ENCODE measurements at places on chromosomes 13 and 19.
A peak's percentile ranks its signal among the peaks of the same experiment; 100 is the strongest.

- DNase-seq: peak; percentile 33
Observed at GRCh38 chr19:35755550-35756376, 1.1 kb downstream of the HSPB6 start.

GRCh38 chr19:42233106-42233505 lies 9.3 kb downstream of the GSK3A start:
- no peak for DNase-seq

GRCh38 chr13:71768881-71769280 lies 98.1 kb downstream of the DACH1 start:
- no peak for DNase-seq

DNA sequence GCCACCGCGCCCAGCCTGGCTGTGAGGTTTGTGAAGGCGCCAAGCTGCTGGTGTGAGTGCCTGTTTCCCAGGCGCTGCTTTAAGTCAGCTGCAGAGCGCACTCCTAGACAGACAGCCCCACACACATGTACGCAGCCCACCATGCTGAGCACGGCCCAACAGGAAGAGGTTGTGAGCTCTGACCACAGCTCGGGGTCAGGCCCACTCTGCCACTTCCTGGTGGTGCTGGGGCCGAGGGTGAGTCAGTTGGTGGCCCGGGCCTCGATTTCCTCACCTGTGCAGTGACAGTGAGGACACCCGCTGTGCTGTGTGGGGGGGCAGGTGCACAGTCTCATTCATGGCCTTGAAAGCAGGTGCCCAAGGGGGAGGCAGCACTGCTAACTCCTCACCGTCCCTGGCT lies 106.7 kb downstream of the KDM4B start:
- DNase-seq: no peak

- DNase-seq: peak; percentile 66
Observed at GRCh38 chr13:37884674-37885073, 15.1 kb upstream of the TRPC4 start.

DNA sequence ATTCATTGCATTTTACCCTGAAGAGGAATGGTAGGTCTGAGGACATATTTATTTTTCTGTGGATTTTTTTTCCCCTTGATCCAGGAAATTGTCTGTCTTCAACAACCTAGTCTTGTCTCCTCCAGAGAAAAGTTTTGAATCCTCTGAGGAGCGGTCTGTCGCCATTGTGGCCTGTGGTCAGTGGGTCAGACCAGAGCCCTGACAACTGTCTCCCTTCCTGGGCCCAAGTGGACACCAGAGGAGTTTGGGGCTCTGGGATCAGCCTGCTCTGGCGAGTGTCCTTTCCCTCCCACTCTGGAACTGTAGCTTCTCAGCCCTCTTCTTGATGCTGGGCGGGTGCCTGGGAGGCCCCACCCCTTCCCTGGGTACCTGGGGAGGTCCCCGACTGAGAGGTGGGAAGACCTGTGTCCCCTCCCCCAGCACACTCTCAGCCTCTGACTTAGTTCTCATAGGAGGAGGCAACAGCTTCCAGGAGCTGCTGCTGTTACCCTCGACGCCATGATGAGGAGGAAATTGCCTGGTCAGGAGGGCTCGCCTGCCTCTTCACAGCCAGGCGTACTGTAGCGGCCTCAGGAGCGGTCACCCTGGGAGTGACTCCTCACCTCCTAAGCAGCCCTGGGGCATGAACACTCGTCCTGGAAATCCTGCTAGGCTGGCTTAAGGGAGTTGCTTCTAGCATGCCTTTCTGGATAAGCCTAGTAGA lies 110.3 kb downstream of the GGACT start:
- no peak for DNase-seq

- no peak for DNase-seq
Observed at GRCh38 chr13:97986835-97987234, 33.4 kb downstream of the IPO5 start.

GRCh38 chr19:30357580-30357954 lies 14.6 kb upstream of the ZNF536 start:
- no peak for DNase-seq

- DNase-seq: peak; percentile 58
Observed at GRCh38 chr19:34963573-34964406, at the start of gene ZNF792. ZNF792 (minus strand) TSS chr19:34964229; CDS start chr19:34963662, 567 bp downstream.

GRCh38 chr13:102227741-102228140 lies 174.1 kb downstream of the FGF14 start:
- no peak for DNase-seq

- no peak for DNase-seq
Observed at GRCh38 chr13:39766464-39767158, 111.1 kb downstream of the COG6 start.

- no peak for DNase-seq
Observed at GRCh38 chr13:98525456-98526181, 51.3 kb downstream of the STK24 start.

GRCh38 chr19:18746401-18747325 lies 44.4 kb downstream of the COMP start:
- DNase-seq: no peak

- DNase-seq: no peak
Observed at GRCh38 chr19:58536852-58537798, 6.7 kb upstream of the TRIM28 start.

GRCh38 chr19:32677657-32678056 lies 2.0 kb downstream of the RGS9BP start:
- DNase-seq: no peak

DNA sequence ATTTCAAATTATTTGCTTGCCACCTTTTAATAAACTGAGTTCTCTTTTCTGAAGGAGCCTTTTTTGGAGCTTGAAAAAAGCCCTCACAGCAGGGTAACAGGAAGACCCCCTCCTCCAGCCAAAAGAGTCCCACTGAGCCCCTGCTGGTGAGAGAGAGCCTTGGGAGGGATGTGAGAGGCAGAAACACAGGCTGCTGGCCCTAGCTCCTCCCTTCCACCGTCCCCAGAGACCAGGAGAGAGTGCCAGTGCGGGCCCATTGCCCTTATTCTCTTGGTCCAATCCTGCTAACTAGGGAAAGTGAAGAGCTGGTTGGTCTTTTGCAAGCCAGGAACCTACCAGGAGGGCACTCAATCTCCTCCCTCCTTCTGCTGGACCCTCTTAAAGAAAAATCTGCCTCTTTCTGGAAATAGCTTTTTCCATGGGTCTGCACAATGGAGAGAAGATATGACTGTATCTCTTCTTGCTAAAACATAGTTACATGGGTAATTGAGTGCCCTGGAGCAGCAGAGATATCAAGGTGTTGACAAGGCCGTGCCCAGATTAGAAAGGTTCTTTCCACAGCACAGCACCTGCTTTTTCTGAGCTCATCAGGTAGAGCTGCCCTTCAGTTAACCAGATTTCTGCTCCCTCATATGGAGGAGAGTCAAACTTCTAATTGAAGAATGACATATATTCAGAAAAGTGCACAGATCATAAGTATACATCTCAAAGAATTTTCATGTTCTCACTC lies 113.9 kb downstream of the LRCH1 start:
- no peak for DNase-seq

- DNase-seq: peak; percentile 95
Observed at GRCh38 chr19:42283188-42284065, 14.4 kb downstream of the CIC start.

DNA sequence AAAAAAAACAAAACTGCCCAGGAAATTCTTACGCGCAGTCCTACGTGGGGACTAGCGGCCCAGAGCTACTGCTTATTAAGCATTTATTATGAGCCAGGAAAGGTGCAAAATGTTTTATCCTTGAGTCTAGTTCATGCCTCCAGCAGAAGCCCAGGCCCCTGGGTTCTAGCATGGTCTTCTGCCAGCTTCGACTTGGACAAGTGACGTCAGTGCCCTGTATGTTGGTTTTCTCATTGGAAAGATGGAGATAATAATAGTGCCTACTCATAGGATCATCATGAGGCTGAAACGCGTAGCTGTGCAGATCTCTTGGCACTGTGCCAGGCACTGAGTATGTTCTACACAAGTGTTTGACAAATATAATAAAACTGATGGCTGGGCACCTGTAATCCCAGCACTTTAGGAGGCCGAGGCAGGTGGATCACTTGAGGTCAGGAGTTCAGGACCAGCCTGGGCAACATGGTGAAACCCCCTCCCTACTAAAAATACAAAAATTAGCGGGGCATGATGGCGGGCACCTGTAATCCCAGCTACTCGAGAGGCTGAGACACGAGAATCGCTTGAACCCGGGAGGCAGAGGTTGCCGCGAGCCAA lies 12.4 kb upstream of the SULT2B1 start:
- DNase-seq: peak; percentile 45

- no peak for DNase-seq
Observed at GRCh38 chr13:97335488-97336134, 98.4 kb upstream of the RAP2A start.

DNA sequence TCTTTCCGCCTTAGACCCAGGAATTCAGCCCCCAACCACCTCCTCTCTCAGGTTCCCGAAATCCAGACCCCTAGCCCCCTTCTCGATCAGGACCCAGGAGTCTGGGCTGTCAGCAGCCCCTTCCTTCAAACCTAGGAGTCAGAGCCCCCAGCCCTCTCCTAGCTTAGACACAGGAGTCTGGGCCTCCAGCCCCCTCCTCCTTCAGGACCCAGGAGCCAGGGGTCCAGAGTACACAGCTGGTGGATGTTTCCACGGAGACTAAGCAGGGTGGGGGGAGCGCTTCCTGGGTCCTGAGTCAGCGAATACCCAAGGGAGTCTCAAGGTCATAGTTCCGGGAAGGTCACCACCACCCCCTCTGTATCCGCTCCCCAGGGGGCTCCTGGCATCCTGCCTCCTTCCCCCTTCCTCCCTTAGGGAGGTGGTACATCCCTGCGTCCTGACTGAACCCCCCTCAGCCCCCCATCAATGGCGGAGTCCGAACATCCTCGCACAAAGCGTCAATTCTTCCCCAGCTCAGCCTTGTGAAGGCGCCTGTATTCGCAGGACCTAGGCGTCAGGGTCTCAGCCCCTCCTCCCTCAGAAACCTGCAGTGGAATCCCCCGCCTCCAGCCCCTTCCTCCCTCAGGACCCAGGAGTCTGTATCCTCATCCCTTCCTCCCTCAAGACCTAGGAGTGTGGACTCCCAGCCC lies 4.6 kb downstream of the CADM4 start:
- DNase-seq: peak; percentile 29

- no peak for DNase-seq
Observed at GRCh38 chr19:45976178-45976577, 2.5 kb upstream of the NOVA2 start.
